ENCODE measurements at places on chromosomes 16 and 17. TPM values are rescaled to one million over a fixed set of nuclear protein-coding genes. Genes with fewer than 3 reads are reported as not detected.

The CACNG5 gene
- total RNA-seq = 1.2 TPM

The SLC6A2 gene
- not detected for total RNA-seq

The GDPD3 gene
- 3.8 TPM for total RNA-seq

The DPEP3 gene
- total RNA-seq = 0.68 TPM

The PPY gene
- total RNA-seq = 0.59 TPM

The MRPS7 gene
- 93.7 TPM for total RNA-seq

The CACNG3 gene
- not detected for total RNA-seq

The WFIKKN2 gene
- total RNA-seq = 1.1 TPM

The DCTPP1 gene
- total RNA-seq = 78.1 TPM

DNA sequence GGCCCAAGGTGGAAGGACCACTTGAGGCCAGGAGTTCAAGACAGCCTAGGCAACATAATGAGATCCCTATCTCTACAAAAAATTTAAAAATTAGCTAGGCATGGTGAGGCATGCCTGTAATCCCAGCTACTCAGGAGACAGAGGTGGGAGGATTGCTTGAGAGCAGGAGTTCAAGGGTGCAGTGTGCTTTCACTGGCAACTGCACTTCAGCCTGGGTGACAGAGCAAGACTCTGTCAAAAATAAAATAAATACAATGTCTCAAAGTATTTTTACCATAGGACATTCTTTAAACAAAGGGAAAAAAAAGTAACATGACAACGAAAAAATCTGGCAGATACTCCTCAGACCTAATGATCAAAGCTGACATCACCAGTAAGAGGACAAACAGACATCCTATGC is 72.6 kb downstream of the FBXL20 start:
- DNase-seq = no peak

DNA sequence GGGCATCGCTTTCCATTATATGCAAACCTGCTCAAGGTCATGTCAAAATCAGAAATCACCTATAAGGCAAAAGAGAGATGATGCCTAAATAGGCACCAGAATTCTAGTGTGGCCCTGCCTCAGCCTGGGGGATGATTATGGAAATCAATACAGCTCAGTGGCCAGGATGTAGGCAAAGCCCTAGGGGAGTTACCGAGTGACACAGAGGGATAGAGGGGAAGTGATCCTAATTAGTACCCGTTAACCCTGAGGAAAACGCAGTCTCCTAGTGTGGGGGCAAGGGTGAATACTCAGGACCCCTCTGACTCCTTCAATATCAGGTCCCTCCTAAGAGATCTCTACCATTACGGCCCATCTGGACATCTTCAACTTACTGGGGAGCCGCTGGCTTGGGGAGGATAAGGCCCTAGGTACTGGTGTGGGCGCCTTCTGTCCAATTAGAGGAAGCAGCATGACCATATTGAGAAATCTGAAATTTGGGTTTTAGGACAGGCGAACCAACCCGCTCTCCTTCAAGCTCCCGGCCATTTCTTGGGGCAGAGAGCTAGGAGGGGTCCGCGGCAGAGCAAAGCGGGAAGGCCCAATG is 725 bp downstream of the NT5C3B start:
- DNase-seq = no peak

GRCh38 chr17:33272438-33272837 is 20.7 kb downstream of the ASIC2 start:
- DNase-seq = no peak

DNA sequence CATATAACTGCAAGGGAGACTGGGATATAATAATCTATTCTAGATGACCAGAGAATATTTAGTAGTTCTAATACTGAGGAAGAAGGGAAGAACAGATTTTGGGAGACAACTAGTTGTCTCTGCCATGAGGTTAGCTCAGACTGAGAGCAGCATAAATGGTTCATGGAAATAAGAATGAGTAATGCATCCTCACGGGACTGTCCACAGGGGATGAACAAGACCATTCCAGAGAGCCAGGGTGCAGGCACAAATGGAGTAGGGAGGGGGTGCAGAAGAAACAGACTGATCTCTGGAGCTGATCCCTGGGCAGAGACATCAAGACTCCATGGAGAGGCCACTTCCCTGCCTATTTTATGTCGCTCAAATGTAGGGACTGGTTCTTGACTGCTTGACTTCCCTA is 30.4 kb downstream of the NLRC5 start:
- DNase-seq = no peak

- DNase-seq = no peak
Observed at GRCh38 chr17:28397687-28398279, 8.2 kb downstream of the SLC46A1 start.

GRCh38 chr17:12616161-12616560 is 49.5 kb upstream of the MYOCD start:
- DNase-seq = no peak

- DNase-seq = peak; percentile 89
Observed at GRCh38 chr17:39722965-39723848, 7.1 kb downstream of the MIEN1 start.

GRCh38 chr17:42287305-42287976 is 857 bp upstream of the STAT5A start:
- peak; percentile 41 for DNase-seq

GRCh38 chr17:61249649-61250299 is 149.9 kb upstream of the TBX2 start:
- DNase-seq = no peak

GRCh38 chr16:65658787-65659220 is 536.9 kb upstream of the CDH11 start:
- no peak for DNase-seq

GRCh38 chr17:3961564-3962047 is 2.6 kb downstream of the ATP2A3 start:
- DNase-seq = no peak

DNA sequence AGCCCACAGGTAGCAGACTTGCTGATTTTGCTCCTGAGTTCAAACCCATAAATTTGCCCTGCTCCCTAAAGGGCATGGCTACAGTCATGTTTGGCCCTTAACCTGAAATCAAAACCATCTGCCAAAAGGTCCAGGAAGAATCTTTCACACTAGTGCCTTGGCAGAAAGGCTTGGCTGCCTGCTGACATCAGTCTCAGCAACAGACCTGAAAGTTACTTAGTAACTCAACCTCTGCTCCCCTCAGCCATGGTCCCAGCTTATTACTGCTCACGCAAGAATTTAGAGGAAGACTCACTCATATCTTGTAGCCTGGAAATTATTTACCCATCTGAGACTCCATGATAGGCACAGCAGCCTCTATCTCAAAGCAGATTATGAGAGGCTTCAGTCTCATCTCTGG is 98.0 kb upstream of the KIF2B start:
- no peak for DNase-seq

DNA sequence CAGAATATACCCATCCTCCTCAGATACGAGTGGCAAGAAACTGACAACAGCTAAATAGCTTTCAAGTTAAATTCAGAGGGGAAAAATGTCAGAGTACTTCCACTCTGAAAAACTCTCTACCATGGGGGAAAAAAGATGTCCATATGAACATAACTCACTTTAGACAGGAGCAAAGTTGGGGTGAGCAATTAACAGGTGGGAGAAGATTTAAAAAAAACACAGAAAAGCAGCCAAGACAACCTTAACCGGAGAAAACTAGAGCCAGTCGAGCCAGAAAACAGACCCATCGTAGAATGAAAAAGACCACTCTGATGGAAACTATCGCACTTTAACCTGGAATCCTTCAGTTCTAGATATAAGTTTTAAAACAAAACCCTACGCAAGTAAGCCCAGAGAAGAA is 833 bp downstream of the TERF2 start:
- no peak for DNase-seq

DNA sequence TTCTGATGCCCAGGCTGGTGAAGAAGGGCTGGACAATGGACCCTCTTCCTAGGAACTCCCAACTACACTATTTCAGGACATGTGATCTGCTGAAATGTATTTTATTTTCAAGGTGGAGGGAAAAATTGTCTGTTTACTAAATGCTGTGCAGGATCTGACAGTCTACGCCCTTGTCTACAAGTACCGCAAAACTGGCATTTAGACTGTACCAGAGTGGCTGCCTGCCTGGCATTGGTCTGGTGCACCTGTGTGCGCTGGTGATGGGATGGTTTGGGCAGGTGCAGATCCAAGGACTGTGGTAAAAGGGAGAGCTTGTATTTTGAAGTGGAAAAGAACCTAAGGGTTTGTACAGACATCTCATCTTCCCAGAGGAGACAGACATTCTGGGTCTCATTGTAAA is 79.7 kb downstream of the AIPL1 start:
- DNase-seq = no peak

- DNase-seq = no peak
Observed at GRCh38 chr17:33113276-33113990, 121.8 kb downstream of the SPACA3 start.

All from H9 (cell line).